ENCODE measurements at places on chromosomes 2 and 18. TPM values are rescaled to one million over a fixed set of nuclear protein-coding genes. Genes with fewer than 3 reads are reported as not detected.

PLGLB2 gene
- total RNA-seq, result not detected

LIMS3 gene
- total RNA-seq, result 2.2 TPM

SERPINB4 gene
- total RNA-seq, result not detected

DSG2 gene
- total RNA-seq, result 36.3 TPM

GLI2 gene
- total RNA-seq, result 3.3 TPM

TMEM163 gene
- 27.2 TPM for total RNA-seq

DNA sequence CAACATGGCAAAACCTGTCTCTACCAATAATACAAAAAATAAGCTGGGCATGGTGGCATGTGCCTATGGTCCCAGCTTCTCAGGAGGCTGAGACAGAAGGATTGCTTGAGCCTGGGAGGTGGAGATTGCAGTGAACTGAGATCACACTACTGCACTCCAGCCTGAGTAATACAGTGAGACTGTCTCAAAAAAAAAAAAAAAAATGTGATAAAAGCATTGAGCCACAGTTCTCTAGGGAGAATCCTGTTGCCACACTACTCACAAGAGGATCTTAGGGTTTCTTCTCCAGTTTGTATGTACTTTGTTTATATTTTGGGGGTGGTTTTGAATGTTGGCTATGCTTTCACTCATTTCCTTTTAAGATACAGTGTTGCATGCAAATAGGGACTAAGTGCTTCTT is 62.0 kb downstream of the TMEM185B start:
- no peak for DNase-seq

DNA sequence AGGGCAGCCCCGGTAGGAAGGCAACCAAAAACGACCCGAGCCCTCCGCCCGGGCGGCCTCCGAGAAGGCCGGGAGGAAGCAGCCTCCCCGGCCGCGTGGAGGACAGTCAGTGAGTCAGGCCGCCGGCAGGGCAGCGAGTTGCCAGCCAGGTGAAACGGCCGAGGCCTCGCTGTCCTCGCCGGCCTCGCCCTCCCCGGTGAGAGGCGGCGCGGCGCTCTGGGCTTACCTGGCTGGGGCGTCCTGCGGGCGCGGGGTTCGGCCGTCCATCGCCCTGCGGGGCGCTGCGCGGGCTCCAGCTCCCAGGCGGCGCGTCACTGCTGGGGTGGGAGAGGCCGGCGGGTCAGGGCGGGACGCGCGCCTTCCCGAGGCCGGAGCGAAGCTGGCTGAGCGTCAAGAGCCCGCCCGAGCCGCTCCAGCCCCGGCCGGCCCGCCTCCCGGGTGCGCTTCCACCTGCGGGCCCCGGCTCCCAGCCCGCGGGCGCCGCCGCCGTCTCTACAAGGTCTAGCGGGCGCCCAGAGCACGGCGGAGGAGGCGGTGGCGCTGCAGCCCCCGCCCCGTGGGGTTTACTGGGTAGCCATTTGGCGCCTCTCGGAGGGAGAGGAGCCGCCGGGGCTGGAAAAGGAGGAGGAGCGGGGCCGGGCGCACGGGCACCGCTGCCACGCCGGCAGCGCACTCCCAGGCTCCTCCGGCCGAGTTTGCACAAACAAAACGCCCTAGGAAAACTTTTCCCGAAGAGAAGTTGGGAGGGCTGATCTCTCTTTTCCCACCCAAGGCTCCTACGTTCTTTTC is 499 bp downstream of the COBLL1 start:
- DNase-seq, result peak; percentile 68

DNA sequence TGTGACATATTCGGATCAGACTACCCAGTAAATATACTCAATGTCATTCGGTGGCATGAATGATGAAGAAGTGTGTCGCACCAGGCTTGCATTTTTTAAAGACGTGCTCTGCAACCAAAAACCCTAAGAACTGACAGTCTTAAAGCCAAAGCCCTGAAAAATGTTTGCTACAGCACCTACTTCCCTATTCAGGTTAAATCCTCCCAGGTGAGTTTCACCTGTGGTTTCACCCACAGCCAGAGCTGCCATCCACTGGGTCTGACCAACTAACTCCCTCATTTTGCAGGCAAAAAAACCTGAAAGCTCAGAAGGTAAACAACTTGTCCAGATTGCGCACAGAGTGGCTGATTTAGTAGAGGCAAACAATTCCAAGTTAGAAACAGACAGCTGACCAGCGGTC is 222.3 kb upstream of the MGAT5 start:
- no peak for DNase-seq

GRCh38 chr2:41990245-41990644 is 57.6 kb upstream of the PKDCC start:
- DNase-seq, result no peak

- DNase-seq, result no peak
Observed at GRCh38 chr2:183222751-183223150, 98.5 kb downstream of the NUP35 start.

- DNase-seq, result no peak
Observed at GRCh38 chr2:71463342-71463654, 9.9 kb downstream of the DYSF start.

DNA sequence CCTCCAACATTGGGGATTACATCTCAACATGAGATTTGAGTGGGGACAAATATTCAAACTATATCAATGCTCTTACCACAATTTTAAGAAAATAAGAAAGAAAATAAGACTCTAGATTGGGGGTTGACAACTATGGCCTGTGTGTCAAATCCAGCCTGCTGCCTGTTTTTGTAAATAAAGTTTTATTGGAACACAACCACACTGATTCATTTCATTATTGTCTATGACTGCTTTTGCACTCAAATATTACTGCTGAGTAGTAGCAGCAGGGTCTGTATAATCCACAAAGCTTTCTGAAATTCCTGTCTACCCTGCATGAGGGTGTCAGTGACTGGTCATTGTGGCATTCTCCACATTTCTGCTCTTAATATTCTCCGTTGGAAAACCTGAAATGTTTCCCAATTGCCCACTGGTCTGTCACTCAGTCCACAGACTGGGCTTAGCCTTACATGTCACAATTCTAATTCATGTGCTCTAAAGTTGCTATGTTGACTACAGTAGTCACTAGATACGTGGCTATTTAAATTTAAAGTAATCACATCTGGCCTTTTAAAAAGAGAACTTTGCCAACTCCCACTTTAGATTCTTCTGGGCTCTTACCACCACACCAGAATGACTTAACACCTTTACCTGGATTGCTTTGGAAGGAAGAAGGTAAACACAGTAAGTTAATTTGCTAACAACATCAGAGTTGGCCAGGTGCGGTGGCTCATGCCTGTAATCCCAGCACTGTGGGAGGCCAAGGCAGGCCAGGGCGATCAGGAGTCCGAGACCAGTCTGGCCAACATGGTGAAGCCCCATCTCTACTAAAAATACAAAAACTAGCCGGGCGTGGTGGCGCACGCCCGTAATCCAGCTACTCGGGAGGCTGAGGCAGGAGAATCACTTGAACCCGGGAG is 86.9 kb downstream of the CLHC1 start:
- DNase-seq, result peak; percentile 61

GRCh38 chr18:34281722-34282121 is 57.0 kb upstream of the NOL4 start:
- DNase-seq, result no peak

DNA sequence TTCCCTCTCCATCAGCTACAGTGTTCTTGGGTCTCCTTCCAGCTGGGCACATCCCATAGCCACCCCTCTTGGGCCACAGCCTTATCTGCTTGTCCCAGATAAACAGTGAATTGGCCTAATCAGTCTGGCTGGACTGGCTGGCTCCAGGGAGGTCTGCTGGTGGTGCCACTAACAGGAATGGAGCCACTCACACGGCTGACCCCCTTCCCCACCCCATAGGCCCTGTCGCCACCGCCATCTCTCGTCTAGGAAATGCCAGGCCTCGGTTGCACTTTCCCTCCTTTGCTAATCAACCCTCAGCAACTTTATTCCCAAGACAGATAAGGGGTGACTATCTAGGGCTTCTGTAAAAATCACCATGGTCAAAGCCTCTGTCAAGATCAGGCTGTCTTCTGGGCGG is 23.0 kb upstream of the TNP1 start:
- DNase-seq, result no peak

DNA sequence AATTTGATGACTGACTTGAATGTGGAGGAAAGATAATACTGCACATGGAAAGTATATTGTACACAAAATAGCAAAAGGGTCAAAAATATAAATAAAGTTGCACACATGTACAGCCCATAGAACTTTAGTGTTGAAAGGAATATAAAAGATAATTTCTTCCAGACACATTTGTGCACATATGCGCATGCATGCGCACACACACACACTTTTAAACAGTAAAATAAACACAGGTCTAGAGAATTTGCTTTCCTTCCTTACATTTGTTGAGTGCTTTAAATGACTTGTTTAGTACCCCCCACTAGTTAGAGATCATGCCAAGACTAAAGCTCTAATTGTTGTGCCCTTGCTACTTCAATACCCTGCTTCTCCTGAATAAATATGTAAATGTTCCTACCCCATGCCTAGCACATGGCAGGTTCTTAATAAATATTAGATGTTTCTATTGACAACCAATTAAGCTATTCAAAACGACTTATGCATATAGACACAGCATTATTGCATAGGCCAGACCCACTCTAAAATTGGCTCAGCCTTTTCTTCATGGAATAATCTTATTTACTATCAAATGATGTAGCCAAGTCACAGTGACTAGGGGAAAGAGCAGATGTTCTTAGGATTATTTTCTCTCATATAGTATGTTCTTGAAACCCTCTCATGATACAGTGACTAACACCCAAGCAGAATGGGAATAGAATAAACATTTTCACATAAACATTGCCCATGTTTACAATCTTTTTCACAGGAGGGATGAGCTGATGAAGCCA is 165.5 kb upstream of the ACVR2A start:
- no peak for DNase-seq

- DNase-seq, result no peak
Observed at GRCh38 chr18:62601871-62602270, 79.0 kb downstream of the ZCCHC2 start.

GRCh38 chr2:217258170-217258569 is 398.3 kb upstream of the TNP1 start:
- no peak for DNase-seq

DNA sequence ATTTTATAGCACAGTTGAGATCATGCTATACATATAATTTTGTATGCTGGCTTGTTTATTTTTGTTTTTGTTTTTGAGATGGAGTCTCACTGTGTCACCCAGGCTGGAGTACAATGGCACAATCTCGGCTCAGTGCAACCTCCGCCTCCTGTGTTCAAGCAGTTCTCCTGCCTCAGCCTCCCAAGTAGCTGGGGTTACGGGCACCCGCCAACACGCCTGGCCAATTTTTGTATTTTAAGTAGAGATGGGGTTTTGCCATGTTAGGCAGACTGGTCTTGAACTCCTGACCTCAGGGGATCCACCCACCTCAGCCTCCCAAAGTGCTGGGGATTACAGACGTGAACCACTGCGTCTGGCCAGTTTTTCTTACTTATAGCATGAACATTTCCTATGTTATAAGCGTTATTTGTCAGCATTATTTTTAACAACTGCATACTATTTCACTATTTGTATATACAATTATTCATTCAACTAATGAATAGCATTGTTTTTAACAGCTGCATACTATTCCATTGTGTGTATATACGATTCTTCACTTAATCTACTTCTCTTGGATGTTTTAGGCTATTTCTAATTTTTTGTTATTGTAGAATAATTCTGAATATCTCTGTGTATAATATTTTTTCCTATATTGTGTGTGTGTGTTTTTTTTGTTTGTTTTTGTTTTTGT is 3.5 kb downstream of the EHD3 start:
- no peak for DNase-seq

DNA sequence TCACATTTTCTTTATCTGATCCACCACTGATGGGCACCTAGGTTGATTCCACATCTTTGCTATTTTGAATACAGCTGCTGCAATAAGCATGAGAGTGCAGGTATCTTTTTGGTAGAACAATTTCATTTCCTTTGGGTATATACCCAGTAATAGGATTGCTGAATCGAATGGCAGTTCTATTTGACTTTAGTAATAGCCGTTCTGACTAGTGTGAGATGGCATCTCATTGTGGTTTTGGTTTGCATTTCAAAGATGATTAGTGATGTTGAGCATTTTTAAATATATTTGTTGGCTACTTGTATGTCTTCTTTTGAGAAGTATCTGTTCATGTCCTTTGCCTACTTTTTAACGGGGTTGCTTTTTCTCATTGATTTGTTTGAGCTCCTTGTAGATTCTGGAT is 72.3 kb downstream of the CCDC138 start:
- DNase-seq, result no peak

DNA sequence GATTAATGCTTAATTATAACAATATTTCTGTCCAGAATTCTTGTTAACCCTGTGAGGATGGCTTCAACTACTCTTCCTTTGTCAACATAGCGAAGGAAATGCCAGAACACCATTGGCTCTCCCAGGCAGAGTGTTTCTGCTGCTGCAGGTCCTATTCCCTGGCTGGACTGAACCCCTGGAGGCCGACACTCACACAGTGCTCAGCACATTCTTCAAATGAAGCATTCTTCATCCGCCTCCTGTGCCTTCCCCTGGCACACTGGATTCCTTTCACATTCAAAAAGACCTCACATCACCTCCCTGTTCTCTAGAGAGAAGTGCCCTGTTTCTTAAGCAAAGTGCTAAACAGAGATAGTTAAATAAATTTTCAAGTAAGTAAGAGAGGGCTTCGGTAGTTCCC is 187.3 kb upstream of the MSH6 start:
- no peak for DNase-seq

DNA sequence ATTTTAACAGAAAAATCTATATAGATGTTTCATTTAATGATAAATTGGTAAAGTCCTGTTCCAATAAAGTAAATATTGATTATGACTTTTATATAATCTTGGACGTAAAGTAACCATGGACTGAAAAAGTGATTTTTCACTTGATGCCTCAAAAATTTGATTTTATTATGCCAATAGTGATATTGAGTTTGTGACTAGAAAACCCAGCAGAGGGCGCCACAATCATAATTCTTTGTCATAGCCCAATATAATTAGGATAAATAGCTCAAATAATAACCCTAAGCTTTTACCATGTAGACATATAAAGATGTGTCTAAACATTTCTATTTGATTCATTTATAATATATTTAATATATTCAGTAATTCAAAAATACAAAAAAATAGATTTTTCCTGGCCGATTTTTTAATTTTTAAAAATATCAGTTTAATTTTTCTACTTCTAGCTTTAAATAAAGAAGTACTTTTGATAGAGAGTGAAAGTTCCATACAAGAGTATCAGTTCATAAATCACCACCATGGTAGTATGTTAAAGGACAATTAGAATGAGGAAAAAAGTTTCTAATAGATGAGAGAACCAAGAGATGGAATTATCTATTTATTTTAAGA is 30.7 kb downstream of the CAMKMT start:
- DNase-seq, result no peak

GRCh38 chr2:84319581-84319980 is 139.5 kb downstream of the SUCLG1 start:
- DNase-seq, result no peak

DNA sequence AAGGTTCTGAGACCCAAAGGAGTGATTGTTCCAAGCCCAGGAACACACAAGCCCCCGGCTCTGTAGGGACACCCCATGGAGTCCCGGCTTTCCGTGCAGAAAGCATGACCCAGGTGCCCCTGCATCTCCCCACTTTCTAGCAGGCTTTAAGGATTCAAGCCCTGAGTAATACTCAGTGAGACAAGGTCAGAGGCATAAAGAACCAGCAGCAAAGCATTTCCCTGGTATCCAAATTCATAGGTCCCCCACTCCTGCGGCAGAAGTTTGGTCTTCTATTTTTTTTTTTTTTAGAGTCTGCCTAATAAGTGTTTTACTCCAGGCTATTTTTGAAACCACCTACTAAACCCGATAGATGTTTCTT is 16.3 kb downstream of the TSHZ1 start:
- DNase-seq, result no peak

Data from upper lobe of left lung (tissue), 6 donors.